Hypothalamus (tissue), 51 donors: ENCODE measurements at places on chromosomes 2 and 18.

GRCh38 chr18:32750328-32750727, 22.5 kb downstream of the KLHL14 start:
- DNase-seq, result no peak

- DNase-seq, result no peak
These were observed 458.7 kb upstream of the HNRNPA3 start for GRCh38 chr2:176753752-176754474.

DNA sequence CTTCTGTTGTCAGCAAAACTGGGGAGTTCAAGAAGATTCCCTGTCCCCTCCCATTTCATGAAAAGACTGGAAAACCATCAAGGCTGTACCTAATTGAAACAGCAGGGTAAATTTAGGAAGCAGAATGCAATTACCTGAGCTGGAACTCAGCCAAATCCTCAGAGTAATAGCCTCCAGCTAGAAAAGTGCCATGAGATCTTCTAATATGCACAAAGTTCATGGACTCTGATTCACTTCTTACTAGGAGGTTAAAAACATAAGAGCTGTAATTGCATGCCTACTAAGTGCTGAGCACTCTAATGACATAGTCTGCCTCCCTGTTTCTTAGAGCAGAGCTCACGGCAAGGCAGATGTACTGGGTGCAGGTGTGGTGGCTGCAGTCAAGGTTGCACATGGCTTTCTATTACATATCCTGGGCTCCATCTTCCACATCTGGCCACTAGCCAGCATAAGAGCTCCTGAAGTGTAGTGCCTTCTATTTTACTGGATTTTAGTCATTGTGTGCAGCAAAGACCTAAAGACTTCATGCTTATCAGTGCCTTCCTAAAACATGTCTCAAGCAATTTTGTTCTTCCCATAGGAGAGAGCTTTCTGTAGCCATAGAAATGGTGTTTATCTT, 341.7 kb downstream of the PTPRM start:
- DNase-seq, result no peak

- no peak for DNase-seq
These were observed 81.6 kb downstream of the CDK15 start for GRCh38 chr2:201887773-201888425.

GRCh38 chr2:31402388-31402787, 12.2 kb downstream of the XDH start:
- no peak for DNase-seq

- DNase-seq, result no peak
These were observed 110.3 kb downstream of the NCK2 start for GRCh38 chr2:105854972-105855371.

DNA sequence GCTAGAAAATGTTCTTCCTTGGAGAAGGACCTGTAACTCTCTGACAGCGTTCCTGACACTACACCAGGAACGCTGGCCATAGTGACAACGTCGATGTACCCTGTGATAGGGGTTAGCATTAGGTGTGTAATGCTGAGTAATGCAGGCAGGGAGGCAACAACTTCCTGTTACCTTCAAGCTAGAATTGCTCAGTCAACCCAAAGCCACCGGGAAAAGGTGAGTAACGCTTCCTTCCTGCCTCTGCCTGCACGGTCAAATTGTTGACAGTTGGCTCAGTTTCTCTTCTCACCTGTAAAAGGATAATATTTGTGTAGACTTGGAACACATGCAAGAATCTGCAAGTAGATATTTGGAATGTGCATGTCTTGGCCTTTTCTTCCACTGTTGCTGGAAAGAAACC, 12.7 kb downstream of the FAM110C start:
- DNase-seq, result no peak

GRCh38 chr18:64679121-64679520, 530.2 kb upstream of the LINC00305 start:
- DNase-seq, result no peak

GRCh38 chr2:222862909-222863544, 2.2 kb downstream of the ACSL3 start:
- no peak for DNase-seq

DNA sequence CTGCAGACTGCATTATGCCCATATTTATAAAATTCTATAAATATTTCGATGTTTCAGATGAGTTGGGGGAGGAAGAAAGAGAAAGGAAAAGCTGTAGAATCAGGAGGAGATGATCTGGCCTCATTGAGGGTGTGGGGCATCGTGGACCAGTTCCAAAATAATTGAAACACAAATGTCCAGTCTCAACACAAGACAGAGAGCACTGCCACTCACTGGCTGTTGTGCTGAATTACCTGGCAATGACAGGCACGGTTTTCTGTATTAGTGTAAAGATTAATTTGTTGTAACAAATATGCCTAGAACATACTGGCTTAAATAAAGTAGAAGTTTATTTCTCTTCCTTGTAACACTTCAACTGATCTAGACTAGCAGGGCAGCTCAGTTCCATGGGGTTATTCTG, 24.1 kb downstream of the POLE4 start:
- no peak for DNase-seq

- DNase-seq, result no peak
These were observed 9.7 kb downstream of the RAB11FIP5 start for GRCh38 chr2:73103018-73103542.

DNA sequence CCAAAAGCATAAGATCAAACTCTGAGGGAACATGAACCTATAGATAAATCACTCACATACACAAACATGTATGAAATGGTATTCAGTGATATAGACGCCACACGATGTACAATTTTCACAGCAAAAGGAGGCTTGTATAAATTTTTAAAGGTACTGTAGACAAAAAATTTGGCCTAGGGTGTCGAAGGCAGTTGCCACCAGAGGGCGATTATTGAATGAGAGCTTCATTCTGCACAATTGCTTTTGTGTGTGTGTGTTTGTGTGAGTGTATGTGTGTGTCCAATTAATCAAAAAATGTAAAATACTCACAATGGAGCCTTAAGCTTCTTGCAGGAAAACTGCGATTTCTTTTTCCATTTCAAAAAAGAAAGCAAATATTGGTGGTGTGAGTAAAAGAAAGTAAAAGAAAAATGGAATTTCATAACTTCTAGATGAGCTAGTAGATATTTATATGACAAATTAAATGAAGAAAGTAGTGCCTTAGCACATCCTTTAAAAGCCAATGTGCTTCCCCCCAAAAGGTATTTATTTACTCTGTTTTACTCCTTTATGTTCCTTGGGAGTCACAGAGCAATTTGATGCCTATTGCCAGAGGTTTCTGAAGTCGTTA, 800.1 kb downstream of the SATB2 start:
- DNase-seq, result no peak

GRCh38 chr2:220243571-220243970, 616.1 kb downstream of the SLC4A3 start:
- DNase-seq, result no peak

DNA sequence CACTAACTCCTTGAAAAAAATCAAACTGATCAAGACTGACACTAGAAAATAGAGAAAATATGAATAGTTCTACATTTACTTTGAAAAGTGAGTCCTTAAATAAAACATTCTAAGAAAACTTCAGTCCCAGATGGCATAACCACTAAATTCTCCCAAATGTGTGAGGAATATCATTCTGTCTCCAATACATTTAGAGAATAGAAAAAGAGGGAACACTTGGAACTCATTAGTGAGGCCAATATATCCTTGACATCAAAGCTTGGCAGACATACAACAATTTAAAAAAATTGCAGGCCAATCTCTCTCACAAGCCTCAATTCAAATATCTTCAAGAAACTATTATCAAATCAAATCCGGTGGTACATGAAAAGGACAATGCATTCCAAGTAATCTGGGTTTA, 79.3 kb upstream of the TMEM247 start:
- no peak for DNase-seq

DNA sequence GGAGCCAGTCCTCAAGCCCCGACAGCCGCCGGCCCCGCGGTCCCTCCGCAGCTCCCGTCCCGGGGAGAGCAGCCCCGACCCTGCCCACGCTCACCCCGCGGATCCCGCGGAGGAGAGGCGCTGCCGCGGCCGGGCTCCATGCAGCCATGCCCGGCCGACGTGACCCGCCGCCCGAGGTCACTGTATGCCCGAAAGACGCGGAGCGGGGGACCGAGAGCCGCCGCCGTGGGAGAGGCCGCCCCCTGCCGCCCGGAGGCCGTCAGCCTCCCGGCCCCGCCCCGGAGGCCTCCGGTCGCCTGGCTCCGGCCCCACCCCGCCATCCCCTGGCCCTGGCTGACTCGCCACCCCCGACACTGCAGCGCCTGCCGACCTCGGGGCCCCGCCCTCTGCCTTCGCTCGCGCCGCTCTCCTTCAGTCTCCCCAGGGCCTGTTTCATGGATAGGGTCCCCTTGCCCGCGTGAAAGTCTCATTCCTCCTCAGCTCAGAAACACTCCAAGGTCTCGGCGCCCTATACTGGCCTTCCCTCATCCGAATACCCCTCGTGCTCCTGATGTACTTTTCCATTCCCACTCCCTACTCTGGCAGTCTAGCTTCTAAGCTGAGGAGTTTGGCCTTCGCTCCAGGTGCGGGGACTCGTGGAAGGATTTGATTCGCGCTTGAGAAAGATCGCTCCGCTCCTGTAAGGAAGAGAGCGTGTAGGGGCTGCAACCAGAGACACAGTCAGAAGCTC, at the start of gene BOLA3:
Gene BOLA3 (minus strand): TSS at position 186 of the 730 bp plus-strand sequence. CDS start 38 bp downstream, at position 148.
- DNase-seq, result peak; percentile 72

GRCh38 chr2:215727507-215728503, 285.5 kb downstream of the MREG start:
- DNase-seq, result no peak
